HFFc6 (cell line): ENCODE measurements at places on chromosomes 3 and 15.
A peak's percentile ranks its signal among the peaks of the same experiment; 100 is the strongest.

DNA sequence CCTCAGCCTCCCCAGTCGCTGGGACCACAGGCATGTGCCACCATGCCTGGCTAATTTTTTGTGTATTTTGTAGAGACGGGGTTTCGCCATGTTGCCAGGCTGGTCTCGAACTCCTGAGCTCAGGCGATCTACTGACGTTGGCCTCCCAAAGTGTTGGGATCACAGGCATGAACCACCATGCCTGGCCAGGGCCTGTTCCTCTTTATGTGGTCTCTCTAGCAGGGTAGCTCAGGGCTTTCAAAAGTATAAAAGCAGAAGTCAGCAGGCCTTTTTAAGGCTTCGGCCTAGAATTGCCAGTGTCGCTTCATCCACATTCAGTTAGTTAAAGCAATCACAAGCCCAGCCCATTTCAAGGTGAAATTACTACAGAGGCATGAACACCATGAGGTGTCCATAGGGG lies 7.6 kb downstream of the VHL start:
- no peaks in the 10 kb centered on the region for H3K27me3 ChIP-seq
- no peak for DNase-seq
- peaks cover 32% of the 10 kb centered on the region for H3K36me3 ChIP-seq
- H3K4me3 ChIP-seq: no peak overlapping the region
- no peak overlapping the region for H3K27ac ChIP-seq

DNA sequence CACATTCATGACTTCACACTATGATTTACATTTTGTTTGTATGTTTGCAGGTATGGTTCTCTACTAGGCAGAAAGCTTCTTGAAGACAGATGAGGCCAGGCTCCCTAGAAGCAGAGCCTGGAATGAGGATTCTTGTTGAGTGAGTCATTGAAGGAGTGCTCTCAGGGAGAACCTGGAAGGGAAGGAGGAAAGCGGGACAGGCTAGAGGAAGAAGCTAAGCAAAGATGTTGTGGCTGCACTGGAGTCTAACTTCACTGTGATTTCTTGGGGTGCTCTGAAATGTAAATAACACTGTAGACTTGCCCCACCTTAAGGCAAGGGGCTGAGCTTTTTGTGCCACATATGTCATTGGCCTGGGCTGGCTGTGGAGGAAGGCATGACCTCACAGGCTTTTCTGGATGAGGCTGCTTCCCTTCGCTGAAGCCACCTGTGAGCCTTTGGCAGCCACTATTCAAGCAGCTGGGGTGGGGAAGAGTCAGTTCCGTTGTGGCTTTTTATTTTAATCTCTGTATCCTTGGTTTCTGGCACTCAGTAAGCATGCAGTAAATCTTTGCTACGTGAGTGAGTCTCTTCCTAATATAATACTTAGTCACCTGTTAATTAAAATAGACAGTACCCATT lies 307.3 kb downstream of the SV2B start:
- peaks cover 6% of the 10 kb centered on the region; the same call in 1 of the 2 replicates for H3K4me1 ChIP-seq
- DNase-seq: no peak
- no peaks in the 10 kb centered on the region; the same call in 1 of the 2 replicates for H3K27me3 ChIP-seq

- peaks cover 20% of the 10 kb centered on the region for H3K4me1 ChIP-seq
- no peak for DNase-seq
- no peaks in the 10 kb centered on the region for H3K27me3 ChIP-seq
- no peak overlapping the region for H3K27ac ChIP-seq
Measured at GRCh38 chr3:29637068-29637467, 356.2 kb downstream of the RBMS3 start.

GRCh38 chr3:22506871-22507270 lies 696.3 kb upstream of the UBE2E2 start:
- H3K36me3 ChIP-seq: no peaks in the 10 kb centered on the region
- H3K4me1 ChIP-seq: no peaks in the 10 kb centered on the region
- H3K27me3 ChIP-seq: no peaks in the 10 kb centered on the region
- no peak overlapping the region for H3K27ac ChIP-seq

DNA sequence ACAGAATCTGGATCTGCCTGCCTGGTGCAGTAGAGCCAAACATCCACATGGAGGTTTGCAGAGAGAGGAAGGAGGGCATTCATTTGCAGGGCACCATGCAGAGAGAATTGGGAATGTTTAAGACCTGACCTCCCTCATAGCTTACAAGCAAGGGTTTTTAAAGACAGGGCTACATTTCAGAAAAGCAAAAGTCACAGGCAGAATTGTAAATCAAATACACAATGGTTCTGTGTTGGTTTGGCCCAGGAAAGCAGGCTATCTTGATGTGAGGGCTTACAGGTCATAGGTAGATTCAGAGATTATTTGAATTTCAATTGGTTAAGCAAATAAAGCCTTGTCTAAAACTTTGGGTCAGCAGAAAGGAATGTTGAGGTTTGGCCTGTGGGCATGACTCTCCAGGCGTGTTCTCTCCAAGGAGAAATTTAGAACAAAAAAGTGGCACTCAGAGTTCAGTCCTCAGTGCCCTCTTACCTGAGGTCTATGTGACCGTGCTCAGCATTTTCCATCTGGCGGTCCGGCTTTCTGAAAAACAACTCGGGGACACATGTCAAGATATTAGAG lies 91.5 kb downstream of the CD47 start:
- peak; percentile 7 for DNase-seq
- H3K4me1 ChIP-seq: peaks cover 11% of the 10 kb centered on the region
- no peak overlapping the region for H3K27ac ChIP-seq
- peaks cover 23% of the 10 kb centered on the region for H3K27me3 ChIP-seq
- H3K4me3 ChIP-seq: no peak overlapping the region
- no peaks in the 10 kb centered on the region for H3K36me3 ChIP-seq

GRCh38 chr3:171351676-171352075 lies 108.5 kb downstream of the TNIK start:
- peak; percentile 96 for DNase-seq
- no peaks in the 10 kb centered on the region for H3K27me3 ChIP-seq
- H3K36me3 ChIP-seq: peaks cover 1% of the 10 kb centered on the region; the same call in 1 of the 2 replicates
- peaks cover 94% of the 10 kb centered on the region for H3K4me1 ChIP-seq

GRCh38 chr3:149120051-149120972 lies 9.1 kb upstream of the HPS3 start:
- peak; percentile 63 for DNase-seq
- H3K4me3 ChIP-seq: peak overlapping the region; percentile 43
- H3K4me1 ChIP-seq: peaks cover 16% of the 10 kb centered on the region
- no peaks in the 10 kb centered on the region for H3K27me3 ChIP-seq

GRCh38 chr3:99576904-99577559 lies 61.4 kb upstream of the COL8A1 start:
- H3K36me3 ChIP-seq: peaks cover 16% of the 10 kb centered on the region
- H3K4me3 ChIP-seq: peak overlapping the region; percentile 23
- peak overlapping the region; percentile 34 for H3K27ac ChIP-seq
- DNase-seq: no peak
- no peaks in the 10 kb centered on the region; the same call in 1 of the 2 replicates for H3K27me3 ChIP-seq
- H3K4me1 ChIP-seq: peaks cover 43% of the 10 kb centered on the region

DNA sequence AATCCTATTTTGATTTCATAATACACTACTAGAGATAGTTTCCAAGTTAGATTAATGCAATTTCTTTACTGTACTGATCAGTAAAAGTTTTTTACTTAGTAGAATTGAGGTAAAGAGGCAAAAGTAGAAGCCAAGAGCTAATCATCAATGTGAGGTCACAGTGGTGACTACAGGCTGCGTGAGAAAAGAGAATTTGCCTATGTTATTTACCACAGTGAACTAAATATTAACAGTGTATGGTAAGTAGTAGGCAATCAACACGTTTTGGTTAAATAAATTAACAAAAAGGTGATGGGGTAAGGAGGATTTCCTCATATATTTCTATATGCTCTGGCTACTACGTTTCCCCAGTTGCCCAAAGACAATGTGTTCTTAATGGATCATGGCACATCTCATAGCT lies 202.2 kb upstream of the CMC1 start:
- H3K27me3 ChIP-seq: no peaks in the 10 kb centered on the region
- no peak for DNase-seq
- no peak overlapping the region for H3K27ac ChIP-seq
- no peaks in the 10 kb centered on the region for H3K36me3 ChIP-seq
- no peak overlapping the region for H3K4me3 ChIP-seq
- no peaks in the 10 kb centered on the region for H3K4me1 ChIP-seq

DNA sequence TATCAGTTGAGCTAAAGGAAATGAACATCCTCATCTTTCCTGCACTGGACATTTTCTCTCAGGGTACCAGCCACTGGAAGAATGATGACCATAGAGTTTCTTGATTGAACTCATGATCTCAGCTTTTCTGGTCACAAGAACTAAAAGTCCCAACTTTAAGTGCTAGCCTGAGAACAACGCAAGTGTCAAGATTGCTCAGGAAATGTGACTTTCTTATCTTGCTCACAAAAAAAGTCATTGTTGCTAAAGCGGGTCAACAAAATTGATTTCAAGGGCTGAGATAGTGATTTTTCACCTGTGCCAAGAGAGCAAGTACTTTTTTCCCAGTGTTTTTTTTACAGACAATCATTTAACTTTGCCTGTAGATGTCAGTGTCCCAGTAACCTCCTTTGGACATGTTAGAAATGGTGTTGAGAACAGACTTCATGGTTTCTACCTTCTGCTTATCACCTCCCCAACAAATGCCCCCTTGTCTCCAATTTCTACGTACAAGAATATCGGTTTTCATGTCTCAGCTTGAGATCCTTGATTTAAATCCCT lies 125.9 kb downstream of the SEMA6D start:
- no peaks in the 10 kb centered on the region for H3K36me3 ChIP-seq
- H3K4me3 ChIP-seq: no peak overlapping the region
- no peaks in the 10 kb centered on the region for H3K4me1 ChIP-seq
- no peaks in the 10 kb centered on the region; the same call in 1 of the 2 replicates for H3K27me3 ChIP-seq
- no peak for DNase-seq

- H3K36me3 ChIP-seq: no peaks in the 10 kb centered on the region
- H3K27me3 ChIP-seq: no peaks in the 10 kb centered on the region; the same call in 1 of the 2 replicates
Measured at GRCh38 chr15:94131875-94132274, 99.5 kb upstream of the MCTP2 start.

DNA sequence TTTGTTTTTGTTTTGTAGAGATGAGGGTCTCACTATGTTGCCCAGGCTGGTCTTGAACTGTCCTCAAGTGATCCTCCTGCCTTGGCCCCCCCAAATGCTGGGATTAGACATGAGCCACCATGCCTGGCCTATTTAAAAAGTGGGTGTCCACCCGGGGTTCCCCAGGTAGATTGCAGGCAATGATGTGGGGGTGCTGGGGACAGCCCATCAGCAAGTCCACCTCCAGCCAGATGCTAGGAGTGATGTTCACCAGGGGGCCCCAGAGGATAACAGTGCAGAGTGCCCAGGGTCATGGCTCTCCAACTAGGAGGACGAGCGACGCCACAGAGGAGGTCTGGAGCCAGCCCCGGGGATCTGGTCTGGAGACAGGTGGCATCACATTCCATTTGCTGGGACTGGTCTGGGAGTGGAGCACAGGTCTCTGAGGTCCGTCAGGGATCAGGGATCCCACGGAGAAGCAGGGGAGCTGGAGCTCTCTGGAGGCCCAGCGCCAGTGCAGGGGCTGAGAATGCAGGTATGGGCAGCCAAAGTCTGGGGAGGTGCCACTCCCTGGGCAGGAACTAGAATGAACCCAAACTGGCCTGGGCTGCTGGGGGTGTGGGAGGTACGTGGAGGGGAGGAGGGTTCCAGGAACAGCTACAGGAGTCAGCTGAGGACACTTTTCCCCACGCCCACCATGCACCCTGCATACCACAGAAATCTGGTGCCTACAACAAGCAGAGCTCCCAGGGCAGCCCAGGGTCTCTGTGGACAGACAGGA lies 51.2 kb upstream of the PCSK6 start:
- no peaks in the 10 kb centered on the region for H3K4me1 ChIP-seq
- no peaks in the 10 kb centered on the region for H3K36me3 ChIP-seq
- H3K27me3 ChIP-seq: peaks cover 24% of the 10 kb centered on the region
- no peak for DNase-seq
- H3K27ac ChIP-seq: no peak overlapping the region

DNA sequence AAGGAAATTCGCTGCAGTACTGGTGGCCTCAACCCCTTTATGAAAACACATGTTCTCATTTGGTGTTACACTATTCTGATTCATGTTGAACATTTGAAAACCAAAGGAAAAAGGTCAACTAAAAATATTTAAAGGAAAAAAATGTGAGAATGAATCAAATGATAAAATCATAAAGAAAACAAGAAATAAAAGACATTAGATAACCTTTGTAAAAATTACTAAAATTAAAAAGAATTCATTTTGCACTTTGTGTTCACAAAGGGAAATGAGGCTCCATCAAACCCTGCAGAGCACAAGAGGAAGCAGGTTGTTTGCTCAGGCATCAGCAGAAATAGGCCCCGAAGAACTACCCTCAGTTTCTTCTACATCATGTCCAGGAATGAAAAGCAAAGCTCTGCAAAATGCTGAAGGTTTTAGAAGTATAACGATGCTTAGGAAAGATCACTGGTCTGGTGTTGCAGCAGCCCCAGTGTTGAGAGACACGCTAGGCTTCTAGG lies 41.2 kb downstream of the MAP4 start:
- H3K36me3 ChIP-seq: peaks cover 5% of the 10 kb centered on the region; the same call in 1 of the 2 replicates
- peak overlapping the region; percentile 3; the same call in 1 of the 2 replicates for H3K27ac ChIP-seq
- H3K27me3 ChIP-seq: no peaks in the 10 kb centered on the region
- no peak overlapping the region for H3K4me3 ChIP-seq
- peaks cover 46% of the 10 kb centered on the region for H3K4me1 ChIP-seq

DNA sequence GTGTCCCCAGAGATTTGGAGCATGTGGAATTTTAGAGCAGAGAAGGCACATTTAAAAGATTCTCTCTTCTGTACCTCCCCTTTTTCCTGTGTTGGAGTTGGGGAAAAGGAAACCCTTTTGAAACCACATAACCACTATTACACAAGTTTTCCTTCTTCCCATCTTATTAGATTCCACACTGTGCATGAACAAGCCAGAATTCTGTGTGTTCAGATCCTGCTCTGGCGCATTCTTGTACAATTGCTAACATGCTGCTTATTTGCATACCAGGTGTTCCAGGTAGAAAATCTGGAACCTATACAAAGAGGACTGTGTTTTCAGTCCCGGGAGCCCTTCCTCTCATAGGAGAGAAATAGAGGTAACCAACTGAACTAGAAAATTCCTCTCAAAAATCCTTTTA lies 2.6 kb upstream of the CIB2 start:
- H3K4me1 ChIP-seq: peaks cover 7% of the 10 kb centered on the region
- no peak for DNase-seq
- H3K36me3 ChIP-seq: no peaks in the 10 kb centered on the region

GRCh38 chr3:156670077-156670476 lies 4.3 kb upstream of the TIPARP start:
- peaks cover 1% of the 10 kb centered on the region; the same call in 1 of the 2 replicates for H3K36me3 ChIP-seq
- H3K27me3 ChIP-seq: no peaks in the 10 kb centered on the region; the same call in 1 of the 2 replicates
- no peak overlapping the region for H3K27ac ChIP-seq
- DNase-seq: no peak
- no peak overlapping the region for H3K4me3 ChIP-seq

DNA sequence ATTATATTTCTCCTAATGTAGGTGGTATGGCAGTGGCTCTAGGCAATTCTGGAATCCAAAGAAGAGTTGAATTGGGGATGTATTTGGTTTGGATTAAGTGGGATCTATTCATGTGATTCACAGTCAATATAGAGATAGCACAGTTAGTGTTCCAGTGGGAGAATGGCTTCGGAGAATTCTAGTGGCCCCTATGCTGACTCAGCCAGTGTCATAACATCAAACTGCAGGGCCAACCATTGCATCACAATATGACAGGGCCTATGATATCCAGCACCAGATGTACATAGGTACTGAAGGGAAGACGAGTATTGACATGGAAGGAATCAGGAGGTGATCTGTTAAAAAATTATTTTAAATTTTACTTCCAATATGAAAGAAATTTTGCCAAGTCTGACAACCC lies 302.8 kb upstream of the UBE2E2 start:
- H3K27me3 ChIP-seq: no peaks in the 10 kb centered on the region
- H3K4me3 ChIP-seq: no peak overlapping the region
- no peak overlapping the region for H3K27ac ChIP-seq
- H3K4me1 ChIP-seq: no peaks in the 10 kb centered on the region
